ENCODE measurements at places on chromosomes 6 and 20. TPM values are rescaled to one million over a fixed set of nuclear protein-coding genes. Genes with fewer than 3 reads are reported as not detected.

GRCh38 chr6:87700397-87701343 is 1.4 kb downstream of the AKIRIN2 start:
- DNase-seq: peak; percentile 55

GRCh38 chr6:139144490-139145085 is 9.7 kb downstream of the HECA start:
- DNase-seq: no peak

DNA sequence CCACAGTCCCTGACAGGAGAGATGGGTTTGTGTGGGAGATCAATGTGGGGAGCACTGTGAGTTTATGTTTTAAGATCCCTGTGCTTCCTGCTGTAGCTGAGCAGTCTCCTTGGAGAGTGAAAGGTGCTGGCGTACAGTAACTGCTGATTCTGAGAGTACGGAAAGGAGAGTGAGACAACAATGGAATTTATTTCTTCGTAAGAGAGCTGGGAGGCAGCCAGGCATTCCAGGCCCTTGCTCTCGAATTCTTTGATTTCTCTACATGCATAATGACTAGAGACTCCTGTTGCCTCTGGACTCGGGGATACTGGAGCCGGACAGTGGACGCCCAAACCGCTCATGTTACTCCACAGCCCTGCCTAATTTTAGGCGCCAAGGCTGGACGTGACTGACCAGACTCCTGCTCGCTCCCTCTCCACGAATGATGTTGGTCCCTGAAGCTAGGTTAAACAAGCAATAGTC is 131.0 kb upstream of the PHACTR1 start:
- no peak for DNase-seq

The CSTF1 gene
- 87.2 TPM for total RNA-seq

GRCh38 chr6:151056230-151056907 is 183.4 kb upstream of the AKAP12 start:
- no peak for DNase-seq

The PSMB9 gene
- total RNA-seq: not detected

DNA sequence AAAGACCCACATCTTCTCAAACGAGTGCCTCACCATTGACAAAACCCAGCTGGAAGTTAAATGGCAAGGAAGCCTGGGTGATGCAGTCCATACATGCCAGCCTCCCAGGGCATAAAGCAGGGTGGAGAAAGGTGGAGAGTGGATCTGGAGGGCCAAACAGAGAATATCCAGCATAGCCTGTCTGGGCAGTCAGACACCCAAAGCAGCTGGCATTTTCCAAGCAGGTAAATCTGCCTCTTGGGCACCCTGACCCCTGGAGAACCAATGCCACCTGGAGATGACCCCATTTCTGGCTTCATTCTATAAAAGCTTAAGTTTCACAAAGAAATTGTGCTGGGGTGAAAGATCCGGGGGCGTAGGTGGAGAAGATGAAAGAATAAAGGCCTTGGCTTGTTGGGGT is 5.1 kb upstream of the SRPK1 start:
- no peak for DNase-seq

DNA sequence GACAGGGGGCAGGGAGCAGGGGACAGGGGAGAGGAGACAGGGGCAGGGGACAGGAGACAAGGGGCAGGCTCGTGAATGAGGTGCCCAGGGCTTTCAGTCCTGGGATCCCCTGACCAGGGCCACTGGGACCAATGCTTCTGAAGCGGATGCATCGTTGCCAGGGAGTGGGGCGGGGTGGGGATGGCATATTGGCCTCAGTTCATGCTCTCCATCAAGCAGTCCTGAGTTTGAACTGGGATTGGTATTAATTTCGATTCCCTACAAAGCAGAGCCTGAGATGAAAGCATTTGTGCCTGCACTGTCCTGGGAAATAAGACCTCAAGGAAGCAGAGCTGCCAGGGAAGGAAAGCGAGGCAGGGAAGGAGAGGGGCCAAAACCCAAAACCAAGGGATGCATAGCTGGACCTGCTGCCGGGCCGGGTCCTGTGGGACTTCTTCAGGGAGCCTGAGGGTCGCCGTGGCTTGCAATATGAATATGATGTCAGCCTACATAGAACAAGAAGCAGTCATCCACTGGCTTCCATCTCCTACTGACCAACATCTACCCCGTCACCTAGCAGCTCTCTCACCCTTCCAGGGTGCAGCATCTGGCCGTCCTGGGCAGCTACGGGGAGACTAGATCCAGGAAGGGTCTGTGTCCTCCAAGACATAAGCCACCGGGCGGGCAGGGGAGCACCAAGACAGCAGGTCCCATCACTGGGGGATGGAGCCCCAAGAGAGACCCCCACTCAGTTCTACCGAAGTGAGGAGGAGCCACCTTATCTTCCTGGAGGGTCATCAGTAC is 233.3 kb downstream of the SYNDIG1 start:
- no peak for DNase-seq

The ARMC2 gene
- total RNA-seq: 3.7 TPM
